Activated CD4-positive, alpha-beta T cell treated with anti-CD3 and anti-CD28 coated beads for 48 hours (primary cell): ENCODE measurements at places on chromosomes 6 and 20.

- DNase-seq, result no peak
Measured at GRCh38 chr6:7604506-7604905, 14.5 kb downstream of the SNRNP48 start.

DNA sequence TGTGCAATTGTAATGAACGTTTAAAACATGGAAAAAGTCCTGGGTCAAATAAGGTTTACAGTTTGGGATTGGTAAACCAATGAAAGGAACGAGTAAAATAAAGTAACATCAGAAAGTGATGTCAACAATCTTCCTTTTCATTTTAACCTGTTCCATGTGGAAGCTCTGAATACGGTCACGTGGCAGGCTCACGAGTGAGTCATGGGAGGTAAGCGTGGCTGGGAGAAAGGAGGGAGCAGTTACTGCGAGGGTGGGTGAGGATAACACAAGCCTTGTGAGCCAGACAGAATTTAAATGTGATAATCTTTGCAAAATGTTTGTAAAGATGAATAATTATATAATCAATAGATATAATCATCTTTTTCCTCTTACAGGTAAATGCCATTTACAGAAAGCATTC, 171.3 kb upstream of the HDAC2 start:
- DNase-seq, result no peak

DNA sequence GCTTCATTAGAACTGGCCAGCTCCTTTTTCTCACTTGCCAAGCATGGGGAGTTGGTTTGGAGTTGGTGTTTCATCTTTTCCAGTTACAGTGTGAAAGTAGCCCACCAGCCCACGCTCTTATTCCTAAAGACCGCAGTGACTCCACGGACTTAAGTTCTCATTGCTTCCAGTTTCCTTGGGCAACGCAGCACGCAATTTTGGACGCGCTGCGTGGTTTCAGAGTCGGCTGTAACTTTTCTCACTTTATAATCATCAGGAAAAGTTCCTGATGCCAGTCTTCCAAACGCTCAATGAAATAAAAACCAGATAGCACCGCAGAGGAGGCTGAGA, 381 bp upstream of the PEX7 start:
- peak; percentile 45 for DNase-seq

GRCh38 chr6:145705561-145705960, 29.8 kb downstream of the EPM2A start:
- DNase-seq, result no peak

- DNase-seq, result peak; percentile 11
Measured at GRCh38 chr6:42727087-42727611, 4.8 kb upstream of the PRPH2 start.

DNA sequence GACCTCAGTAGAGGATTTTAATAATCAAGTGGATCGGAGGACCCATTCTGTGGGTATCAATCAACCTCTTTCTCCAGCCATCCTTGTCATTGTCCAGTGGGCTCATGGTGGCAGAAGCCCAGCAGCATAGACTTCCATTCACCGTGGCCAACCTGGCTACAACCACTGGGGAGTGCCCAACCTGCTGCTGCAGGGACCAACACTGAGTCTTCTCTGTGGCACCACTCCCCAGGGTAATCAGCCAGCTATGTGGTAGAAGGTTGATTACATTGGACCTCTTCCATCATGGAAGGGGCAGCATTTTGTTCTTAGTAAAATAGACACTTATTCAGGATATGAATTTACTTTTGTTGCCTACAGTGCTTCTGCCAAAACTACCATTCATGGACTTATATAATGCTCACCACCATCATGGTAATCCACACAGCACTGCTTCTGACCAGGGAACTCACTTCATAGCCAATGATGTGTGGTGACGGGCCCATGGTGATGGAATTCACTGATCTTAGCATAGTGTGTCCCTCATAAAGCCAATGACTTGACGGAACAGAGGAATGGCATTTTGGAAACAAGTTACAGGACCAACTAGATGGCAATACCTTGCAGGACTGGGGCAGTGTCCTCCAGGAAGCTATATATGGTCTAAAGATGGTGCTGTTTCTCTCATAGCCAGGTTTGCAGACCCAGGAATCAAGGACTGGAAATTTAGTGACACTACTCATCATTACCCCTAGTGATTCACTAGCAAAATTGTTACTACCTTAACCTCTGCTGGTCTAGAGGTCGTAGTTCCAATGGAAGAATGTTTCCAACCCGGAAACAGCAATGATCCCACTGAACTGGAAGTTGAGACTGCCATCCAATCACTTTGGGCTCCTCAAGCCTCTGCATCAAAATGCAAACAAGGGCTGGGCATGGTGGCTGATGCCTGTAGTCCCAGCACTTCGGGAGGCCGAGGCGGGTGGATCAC, 7.6 kb downstream of the CD24 start:
- no peak for DNase-seq

- peak; percentile 59 for DNase-seq
Measured at GRCh38 chr20:54668271-54669039, 193.1 kb downstream of the DOK5 start.

GRCh38 chr20:35700625-35701148, 1.5 kb downstream of the ROMO1 start:
- DNase-seq, result no peak

DNA sequence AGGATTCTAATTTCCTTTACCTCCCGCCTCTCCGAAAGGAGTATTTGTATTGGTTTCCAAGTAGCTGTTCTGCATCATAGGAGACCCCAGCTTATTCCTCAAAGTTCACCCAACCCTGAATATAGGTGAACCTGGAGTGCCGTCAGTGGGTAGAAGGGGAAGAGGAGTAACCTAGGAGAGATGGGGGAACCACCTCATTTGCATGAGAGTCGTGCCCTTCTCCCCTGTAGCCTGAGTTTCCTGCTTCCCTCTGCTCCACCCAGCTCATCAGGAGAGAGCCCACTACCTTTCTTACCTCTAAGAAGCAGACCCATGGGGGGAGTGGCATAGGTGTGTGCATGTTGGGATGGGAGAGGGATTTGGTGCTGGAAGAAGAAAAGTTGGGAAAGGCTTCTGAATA, 17.3 kb upstream of the WFDC2 start:
- no peak for DNase-seq

- DNase-seq, result no peak
Measured at GRCh38 chr20:59413326-59413865, 113.0 kb downstream of the EDN3 start.
